CD4-positive, alpha-beta memory T cell (primary cell): ENCODE measurements at places on chromosomes 4 and X. TPM values are rescaled to one million over a fixed set of nuclear protein-coding genes. Genes with fewer than 3 reads are reported as not detected.

GRCh38 chrX:131894995-131895394, 128.1 kb upstream of the STK26 start:
- no peaks in the 10 kb centered on the region for H3K4me1 ChIP-seq
- no peak for DNase-seq
- H3K27ac ChIP-seq: no peak overlapping the region
- H3K36me3 ChIP-seq: no peaks in the 10 kb centered on the region
- H3K27me3 ChIP-seq: no peaks in the 10 kb centered on the region

GRCh38 chr4:21641696-21642095, 306.9 kb downstream of the KCNIP4 start:
- no peak overlapping the region for H3K4me3 ChIP-seq
- H3K27me3 ChIP-seq: no peaks in the 10 kb centered on the region
- no peak for DNase-seq

DNA sequence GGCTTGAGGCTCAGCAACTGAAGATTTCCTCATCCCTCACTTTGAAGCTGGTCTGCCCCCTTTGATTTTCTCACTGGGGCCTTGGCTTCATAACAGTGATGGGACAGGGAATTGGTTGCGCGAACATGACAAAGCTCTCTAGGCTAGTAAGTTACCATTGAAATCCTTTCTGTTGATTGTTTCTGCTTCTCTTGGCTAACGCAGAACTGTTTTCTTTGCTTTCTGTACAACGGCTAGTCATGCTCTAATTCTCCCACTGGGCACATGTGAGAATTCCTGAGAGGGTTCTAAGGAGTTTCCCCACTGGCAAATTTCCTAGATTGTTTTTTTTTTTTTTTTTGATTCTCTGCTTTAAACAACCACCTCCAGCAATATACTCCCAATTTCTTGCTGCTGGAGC, 738.6 kb downstream of the PCDH7 start:
- H3K36me3 ChIP-seq: no peaks in the 10 kb centered on the region
- no peak overlapping the region for H3K4me3 ChIP-seq
- H3K4me1 ChIP-seq: no peaks in the 10 kb centered on the region
- DNase-seq: no peak
- no peaks in the 10 kb centered on the region for H3K27me3 ChIP-seq
- no peak overlapping the region for H3K27ac ChIP-seq

- H3K4me1 ChIP-seq: peaks cover 8% of the 10 kb centered on the region
- no peak overlapping the region for H3K4me3 ChIP-seq
- DNase-seq: peak; percentile 61
- no peak overlapping the region for H3K27ac ChIP-seq
- no peaks in the 10 kb centered on the region for H3K36me3 ChIP-seq
Measured at GRCh38 chr4:1026115-1026514, 14.7 kb downstream of the FGFRL1 start.

The SGCB gene
- total RNA-seq: 7.4 TPM

The PDHA1 gene
- 124 TPM for total RNA-seq
